Urinary bladder (tissue), 4 donors: ENCODE measurements at places on chromosomes 12 and 14. TPM values are rescaled to one million over a fixed set of nuclear protein-coding genes. Genes with fewer than 3 reads are reported as not detected.

The BCL11B gene
- total RNA-seq: 1.3 TPM

The CMTM5 gene
- total RNA-seq: 3.5 TPM

The CLEC1B gene
- not detected for total RNA-seq

The PRPH gene
- 9.1 TPM for total RNA-seq

The KLHL33 gene
- 0.69 TPM for total RNA-seq

The FAM222A gene
- total RNA-seq: 1.2 TPM

The CLSTN3 gene
- total RNA-seq: 16.7 TPM

The NPFF gene
- not detected for total RNA-seq

The RAD51B gene
- 92.9 TPM for total RNA-seq

The NOXRED1 gene
- 0.69 TPM for total RNA-seq

The FBRSL1 gene
- 4.0 TPM for total RNA-seq

The SLC17A8 gene
- 0.95 TPM for total RNA-seq

The GZMH gene
- not detected for total RNA-seq

The GARIN6 gene
- not detected for total RNA-seq

The ASPG gene
- 2.2 TPM for total RNA-seq

The CYP27B1 gene
- total RNA-seq: 0.16 TPM

The CKB gene
- total RNA-seq: 121 TPM

The TMEM179 gene
- 1.9 TPM for total RNA-seq

The VCPKMT gene
- total RNA-seq: 9.6 TPM

The LTBR gene
- total RNA-seq: 29.6 TPM

The SOAT2 gene
- total RNA-seq: not detected

The SYNDIG1L gene
- total RNA-seq: not detected

The ZC3H10 gene
- 4.6 TPM for total RNA-seq

The NELL2 gene
- total RNA-seq: 28.1 TPM

The SNX6 gene
- 171 TPM for total RNA-seq

The LMNTD1 gene
- total RNA-seq: 2.3 TPM

The ADAM21 gene
- total RNA-seq: not detected

The TMEM132C gene
- 11.1 TPM for total RNA-seq

The KITLG gene
- 75.7 TPM for total RNA-seq

The KCNH3 gene
- 0.58 TPM for total RNA-seq

The TRMT61A gene
- 5.7 TPM for total RNA-seq

The JPH4 gene
- 2.7 TPM for total RNA-seq

The C12orf43 gene
- 13.1 TPM for total RNA-seq

The TAS2R46 gene
- 11.7 TPM for total RNA-seq

The SLC38A2 gene
- total RNA-seq: 471 TPM

The PPP1R1A gene
- total RNA-seq: 1.6 TPM

The SLC25A21 gene
- total RNA-seq: 1.8 TPM

The B4GALNT3 gene
- 1.4 TPM for total RNA-seq

The CPNE6 gene
- total RNA-seq: 0.58 TPM

The SLC7A8 gene
- 8.4 TPM for total RNA-seq

The CLEC4C gene
- not detected for total RNA-seq

The TMEM233 gene
- 1.4 TPM for total RNA-seq

The ZNF10 gene
- 18.3 TPM for total RNA-seq

The SLC4A8 gene
- total RNA-seq: 2.9 TPM

The SELPLG gene
- total RNA-seq: 3.6 TPM

The IRAK3 gene
- 40.3 TPM for total RNA-seq

The KRT6B gene
- total RNA-seq: not detected

The TAS2R13 gene
- total RNA-seq: 14.3 TPM

The FGD4 gene
- total RNA-seq: 24.8 TPM

The WNT1 gene
- not detected for total RNA-seq

The CCNT1 gene
- 45.6 TPM for total RNA-seq

The CCDC177 gene
- total RNA-seq: 0.05 TPM

The KRT7 gene
- 147 TPM for total RNA-seq

The LTB4R2 gene
- total RNA-seq: 4.0 TPM

The VPS33A gene
- total RNA-seq: 17.0 TPM

The SERPINA9 gene
- total RNA-seq: not detected

The ATP2B1 gene
- total RNA-seq: 183 TPM

The MYF5 gene
- 5.4 TPM for total RNA-seq
